Activated naive CD8-positive, alpha-beta T cell treated with anti-CD3 and anti-CD28 coated beads, Interleukin-2, amount 10 ng/mL, durations not matched to agents 7 days and 5 days (primary cell): ENCODE measurements at places on chromosomes 4 and X. TPM values are rescaled to one million over a fixed set of nuclear protein-coding genes. Genes with fewer than 3 reads are reported as not detected.

PNMA6F gene
- not detected for total RNA-seq

DNA sequence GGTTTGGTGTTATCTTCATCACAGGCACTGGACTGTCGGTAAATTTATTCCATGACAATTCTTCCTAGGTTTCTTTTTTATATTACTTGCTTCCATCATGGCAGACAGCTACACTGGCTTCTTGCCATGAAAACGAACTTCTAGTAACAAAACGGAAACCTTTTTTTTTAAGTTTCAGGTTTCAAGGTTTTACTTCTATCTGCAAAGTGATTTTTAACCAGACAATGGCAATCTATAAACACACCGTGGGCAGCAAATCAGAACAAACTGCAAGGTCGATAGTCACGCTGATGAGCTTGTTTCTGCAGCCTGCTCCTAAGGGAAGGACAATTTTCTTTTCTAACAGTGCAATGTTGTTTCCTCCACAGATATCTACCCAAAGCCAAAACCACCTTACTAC, 29.9 kb downstream of the XG start:
- no peak for DNase-seq
- peaks cover 6% of the 10 kb centered on the region for H3K4me1 ChIP-seq
- H3K27ac ChIP-seq, result no peak overlapping the region
- no peaks in the 10 kb centered on the region for H3K36me3 ChIP-seq
- H3K4me3 ChIP-seq, result peak overlapping the region; percentile 28

MID1IP1 gene
- 76.5 TPM for total RNA-seq

DNA sequence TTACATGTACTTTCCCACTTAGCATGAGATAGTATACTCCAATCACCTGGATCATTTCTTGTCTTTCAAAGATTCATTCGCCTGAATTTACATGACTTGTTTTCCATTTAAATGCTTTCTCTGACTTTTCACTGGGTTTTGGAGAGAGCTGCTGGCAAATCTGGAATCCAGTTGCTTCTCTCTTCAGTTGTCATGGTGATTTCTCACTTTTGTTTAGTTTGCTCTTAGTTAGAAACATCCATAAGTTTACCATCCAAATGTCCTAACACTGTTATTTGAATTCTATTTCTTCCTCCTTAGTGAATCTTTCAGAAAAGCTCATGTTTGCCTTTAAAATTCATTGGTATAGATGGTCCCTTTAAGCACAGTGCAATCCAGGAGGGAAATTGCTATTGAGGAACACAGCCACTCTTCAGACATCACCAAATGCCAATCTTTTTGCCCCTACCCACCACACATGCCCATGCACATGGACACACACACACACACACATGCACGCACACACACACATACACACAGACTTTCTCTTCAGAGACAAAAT, 51.7 kb downstream of the REELD1 start:
- H3K4me3 ChIP-seq, result no peak overlapping the region
- H3K36me3 ChIP-seq, result peaks cover 4% of the 10 kb centered on the region
- no peaks in the 10 kb centered on the region for H3K4me1 ChIP-seq
- H3K27ac ChIP-seq, result no peak overlapping the region

DNA sequence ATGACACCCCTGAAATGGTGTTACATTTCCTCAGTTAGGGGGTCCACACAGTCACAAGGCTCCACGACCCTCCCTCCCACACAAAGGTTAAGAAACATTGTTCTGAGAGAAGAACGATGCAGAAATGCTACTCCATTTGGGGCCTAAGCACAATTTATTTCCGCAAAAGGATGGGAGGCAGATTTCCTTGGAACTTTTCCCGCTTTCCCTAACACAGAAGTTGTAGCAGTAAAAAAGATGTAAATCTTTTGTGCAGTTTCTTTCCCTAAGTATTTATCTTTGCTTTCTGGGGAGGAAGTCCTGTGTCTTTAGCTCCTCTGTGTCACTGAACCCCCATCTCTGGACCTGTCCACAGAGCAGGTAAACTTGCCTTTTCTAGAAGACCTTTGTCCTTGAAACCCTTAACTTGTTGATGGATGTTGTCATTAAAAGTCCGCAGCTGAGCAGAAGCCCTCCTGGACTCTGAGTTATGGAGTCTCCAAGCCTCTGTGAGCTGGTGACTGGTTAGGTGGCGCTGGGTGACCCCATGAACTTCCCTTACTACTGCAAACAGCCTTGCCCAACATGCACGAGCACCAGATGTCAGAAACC, 67.2 kb upstream of the SHISA3 start:
- no peak overlapping the region for H3K27ac ChIP-seq
- peaks cover 6% of the 10 kb centered on the region for H3K27me3 ChIP-seq
- no peak for DNase-seq
- H3K36me3 ChIP-seq, result no peaks in the 10 kb centered on the region

- no peaks in the 10 kb centered on the region for H3K4me1 ChIP-seq
- no peak overlapping the region for H3K27ac ChIP-seq
- no peak overlapping the region for H3K4me3 ChIP-seq
- no peaks in the 10 kb centered on the region for H3K36me3 ChIP-seq
- DNase-seq, result no peak
- no peaks in the 10 kb centered on the region for H3K27me3 ChIP-seq
These were observed 54.1 kb upstream of the ARHGAP24 start for GRCh38 chr4:85420831-85421230.

FDCSP gene
- not detected for total RNA-seq

DNA sequence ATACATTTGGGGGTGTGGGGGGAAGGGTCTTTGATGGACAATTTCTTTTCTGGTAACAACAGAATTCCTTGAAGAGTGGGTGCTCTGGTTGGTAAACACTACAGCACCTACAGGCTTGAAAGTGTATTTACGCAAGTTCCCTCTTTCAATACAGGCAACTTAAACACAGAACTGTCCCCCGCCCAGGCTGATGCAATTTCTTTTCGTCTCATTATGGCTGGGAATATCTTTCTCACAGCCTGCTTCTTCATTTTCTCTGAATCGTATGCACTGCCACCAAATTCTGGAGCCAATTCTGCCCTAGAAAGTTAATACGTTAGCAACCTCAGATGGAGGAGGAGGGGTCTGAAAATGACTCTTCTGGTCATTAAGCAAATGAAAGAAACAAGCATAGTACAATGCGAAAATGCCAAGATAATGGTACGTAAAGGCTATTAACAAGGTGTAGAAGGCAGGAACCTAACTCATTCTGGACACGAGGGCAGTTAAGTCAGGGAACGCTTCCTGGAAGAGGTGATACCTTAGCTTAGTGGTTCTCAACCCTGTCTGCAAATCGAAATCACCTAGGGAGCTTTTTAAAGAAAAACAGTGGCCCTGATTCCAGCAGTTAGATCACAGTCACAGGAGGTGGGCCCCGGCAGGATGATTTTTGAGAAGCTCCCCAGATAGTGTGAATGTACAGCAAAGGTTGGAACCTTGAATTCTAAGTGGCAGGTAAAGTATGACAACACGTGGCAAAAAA, 1.0 kb downstream of the AGA start:
- peaks cover 11% of the 10 kb centered on the region for H3K36me3 ChIP-seq
- peaks cover 14% of the 10 kb centered on the region for H3K4me1 ChIP-seq
- H3K27me3 ChIP-seq, result no peaks in the 10 kb centered on the region
- H3K4me3 ChIP-seq, result peak overlapping the region; percentile 97

DNA sequence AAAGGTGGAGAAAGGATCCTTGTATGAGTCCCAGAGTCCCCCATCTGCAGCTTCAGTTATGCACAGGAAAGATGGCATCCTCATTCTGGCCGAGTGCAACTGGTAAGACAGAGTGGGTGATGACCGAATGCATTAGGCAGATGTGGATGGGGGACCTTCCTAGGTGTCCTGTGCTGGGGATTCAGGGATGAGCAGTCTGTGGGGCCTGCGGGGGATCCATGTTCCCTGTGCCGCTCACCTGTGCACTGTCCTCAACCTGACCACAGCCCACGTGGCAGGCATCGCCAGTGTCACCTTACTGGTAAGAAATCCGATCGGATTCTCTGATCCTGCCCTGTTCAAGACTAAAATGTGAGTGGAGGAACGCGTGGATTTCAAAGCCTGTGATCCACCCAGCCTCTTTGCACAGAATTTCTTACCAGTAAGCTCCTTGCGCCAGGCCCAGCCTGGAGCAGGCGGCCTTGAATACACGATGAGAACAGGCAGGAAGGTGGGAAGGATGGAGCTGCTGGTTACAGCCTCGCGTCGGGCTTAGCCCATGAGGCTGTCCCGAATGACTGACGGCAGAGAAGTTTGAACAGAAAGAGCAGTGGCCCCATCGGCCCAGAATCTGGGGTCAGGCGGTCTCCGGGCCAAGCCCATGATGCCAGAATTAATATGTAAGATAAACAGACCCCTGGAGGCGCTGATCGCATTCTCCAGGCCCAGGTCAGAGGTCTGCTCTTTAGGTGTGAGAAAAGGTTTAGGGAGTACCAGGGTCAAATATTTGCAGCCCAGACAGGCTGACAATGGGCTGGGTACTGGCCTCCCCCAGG, 56.5 kb downstream of the CPZ start:
- no peak for DNase-seq
- no peaks in the 10 kb centered on the region for H3K4me1 ChIP-seq
- no peaks in the 10 kb centered on the region for H3K27me3 ChIP-seq
- H3K27ac ChIP-seq, result no peak overlapping the region

GRCh38 chrX:33207056-33207455, 4.3 kb downstream of the DMD start:
- H3K4me1 ChIP-seq, result no peaks in the 10 kb centered on the region
- H3K36me3 ChIP-seq, result no peaks in the 10 kb centered on the region
- no peak overlapping the region for H3K4me3 ChIP-seq
- DNase-seq, result no peak
- no peaks in the 10 kb centered on the region for H3K27me3 ChIP-seq

GPR119 gene
- total RNA-seq, result not detected

DNA sequence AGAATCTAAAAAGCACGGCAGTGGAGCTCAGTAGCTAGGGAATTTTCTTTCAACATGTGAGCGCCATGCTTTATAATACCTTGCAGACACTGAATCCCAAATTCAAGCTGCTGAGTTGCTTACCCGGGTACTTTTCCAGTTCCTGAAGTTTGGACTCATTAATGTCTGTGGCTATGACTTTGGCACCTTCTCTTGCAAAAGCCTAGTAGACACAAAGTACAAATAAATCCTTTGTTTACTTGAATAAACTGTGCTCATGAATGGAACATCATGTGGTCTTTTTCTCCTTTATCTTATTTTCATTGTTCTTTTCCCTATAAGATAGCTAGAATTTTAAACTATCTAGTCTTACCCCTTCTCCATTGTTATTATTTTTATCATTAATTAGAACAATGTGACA, 4.6 kb downstream of the BDH2 start:
- peaks cover 8% of the 10 kb centered on the region for H3K36me3 ChIP-seq
- no peak overlapping the region for H3K27ac ChIP-seq
- peaks cover 32% of the 10 kb centered on the region for H3K4me1 ChIP-seq
- DNase-seq, result no peak

CLNK gene
- not detected for total RNA-seq

DNA sequence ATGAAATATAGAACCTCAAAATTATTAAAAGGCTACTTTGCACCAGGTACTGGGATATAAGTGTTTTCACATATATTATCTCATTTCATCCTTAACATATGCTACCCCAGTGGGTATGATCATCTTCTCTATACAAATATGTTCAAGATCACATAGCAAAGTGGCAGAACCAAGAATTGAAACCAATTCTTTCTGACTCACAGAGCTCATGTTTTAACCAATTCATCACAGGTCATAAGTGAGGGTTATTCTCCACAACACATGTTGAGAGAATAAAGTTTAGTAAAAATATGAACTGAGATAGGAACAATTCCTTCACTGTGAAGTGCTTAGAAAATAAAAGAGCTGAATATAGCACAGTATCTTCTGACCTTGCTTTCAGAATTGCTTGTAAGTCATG, 442.9 kb upstream of the RASGEF1B start:
- no peak overlapping the region for H3K4me3 ChIP-seq
- H3K27ac ChIP-seq, result no peak overlapping the region
- H3K4me1 ChIP-seq, result peaks cover 4% of the 10 kb centered on the region
- DNase-seq, result no peak
- H3K27me3 ChIP-seq, result peaks cover 7% of the 10 kb centered on the region

FGF13 gene
- not detected for total RNA-seq

GRCh38 chr4:55169352-55169961, 44.1 kb upstream of the KDR start:
- DNase-seq, result no peak
- no peak overlapping the region for H3K27ac ChIP-seq
- H3K4me1 ChIP-seq, result peaks cover 5% of the 10 kb centered on the region
- H3K4me3 ChIP-seq, result no peak overlapping the region
- H3K27me3 ChIP-seq, result peaks cover 10% of the 10 kb centered on the region

DNA sequence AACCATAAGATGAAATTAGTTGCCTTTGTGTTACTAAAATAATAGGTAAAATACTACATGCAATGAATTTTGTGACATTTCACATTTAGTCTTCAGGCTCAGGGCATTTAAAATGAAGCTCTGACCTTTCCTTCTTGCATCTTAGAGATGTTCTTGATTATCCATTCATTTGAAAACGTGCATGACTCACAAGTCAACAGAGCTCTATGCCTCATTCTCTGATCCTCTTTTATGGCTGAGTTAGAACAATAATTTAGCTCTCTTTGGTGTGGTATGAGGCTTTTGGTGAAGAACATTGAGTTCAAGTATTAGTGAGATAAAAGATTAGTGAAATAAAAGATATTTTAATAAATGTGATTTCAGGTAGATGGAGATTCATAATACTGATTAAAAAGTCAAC, 66.5 kb downstream of the TIGD2 start:
- H3K36me3 ChIP-seq, result no peaks in the 10 kb centered on the region
- peaks cover 5% of the 10 kb centered on the region for H3K27me3 ChIP-seq
- no peak for DNase-seq
- H3K27ac ChIP-seq, result no peak overlapping the region
- no peak overlapping the region for H3K4me3 ChIP-seq
- H3K4me1 ChIP-seq, result no peaks in the 10 kb centered on the region

DDX60 gene
- 137 TPM for total RNA-seq

GRCh38 chr4:88452912-88453311, 4.0 kb upstream of the HERC5 start:
- no peak overlapping the region for H3K4me3 ChIP-seq
- peaks cover 31% of the 10 kb centered on the region for H3K36me3 ChIP-seq
- H3K27me3 ChIP-seq, result no peaks in the 10 kb centered on the region
- peaks cover 20% of the 10 kb centered on the region for H3K4me1 ChIP-seq
- H3K27ac ChIP-seq, result no peak overlapping the region

DNA sequence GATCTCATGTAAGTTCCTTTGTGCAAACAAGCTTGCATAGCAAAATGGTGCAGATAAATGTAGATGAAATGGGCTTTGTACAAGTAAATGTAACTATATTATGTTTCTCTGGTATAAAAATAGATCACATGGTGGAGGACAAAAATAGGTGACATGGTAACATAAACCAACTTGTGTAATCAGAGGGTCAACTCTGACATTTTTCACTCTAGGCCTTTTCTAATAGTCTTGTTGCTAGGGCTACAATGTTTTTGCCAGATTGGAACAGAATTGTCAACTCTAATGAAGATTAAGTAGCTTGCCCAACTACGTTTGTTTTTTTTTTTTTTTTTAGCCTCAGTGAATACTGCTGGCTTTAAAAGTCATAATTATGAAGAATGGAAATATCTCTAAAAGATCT, 11.5 kb downstream of the MAD2L1 start:
- H3K4me1 ChIP-seq, result peaks cover 13% of the 10 kb centered on the region
- no peaks in the 10 kb centered on the region for H3K27me3 ChIP-seq
- no peak overlapping the region for H3K4me3 ChIP-seq
- peaks cover 12% of the 10 kb centered on the region for H3K36me3 ChIP-seq

SHROOM4 gene
- total RNA-seq, result not detected
